ENCODE measurements at places on chromosomes 3 and 15.

GRCh38 chr3:194019398-194020165 lies 116.4 kb upstream of the HES1 start:
- DNase-seq, result no peak

- DNase-seq, result no peak
These were observed 39.3 kb downstream of the FGD5 start for GRCh38 chr3:14858105-14858504.

DNA sequence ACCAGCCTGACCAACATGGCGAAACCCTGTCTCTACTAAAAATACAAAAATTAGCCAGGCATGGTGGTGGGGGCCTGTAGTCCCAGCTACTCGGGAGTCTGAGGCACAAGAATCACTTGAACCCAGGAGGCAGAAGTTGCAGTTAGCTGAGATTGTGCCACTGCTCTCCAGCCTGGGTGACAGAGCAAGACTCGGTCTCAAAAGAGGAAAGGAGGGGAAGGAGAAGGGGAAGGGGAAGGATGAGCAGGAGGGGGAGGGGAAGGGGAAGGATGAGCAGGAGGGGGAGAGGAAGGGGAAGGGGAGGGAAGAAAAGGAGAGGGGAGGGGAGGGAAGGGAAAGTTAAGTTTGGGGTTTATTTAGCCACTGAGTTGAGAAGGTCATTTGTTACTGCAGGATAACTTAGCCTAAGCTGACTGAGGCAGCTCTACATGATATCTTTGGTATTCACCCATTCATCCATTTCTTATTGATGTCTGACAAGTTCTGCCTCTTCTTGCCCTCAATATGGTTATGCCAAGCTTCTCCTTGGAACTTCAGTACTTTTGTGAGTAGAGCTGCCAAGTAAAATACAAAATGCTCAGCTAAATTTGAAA lies 15.9 kb upstream of the ABHD2 start:
- DNase-seq, result no peak

DNA sequence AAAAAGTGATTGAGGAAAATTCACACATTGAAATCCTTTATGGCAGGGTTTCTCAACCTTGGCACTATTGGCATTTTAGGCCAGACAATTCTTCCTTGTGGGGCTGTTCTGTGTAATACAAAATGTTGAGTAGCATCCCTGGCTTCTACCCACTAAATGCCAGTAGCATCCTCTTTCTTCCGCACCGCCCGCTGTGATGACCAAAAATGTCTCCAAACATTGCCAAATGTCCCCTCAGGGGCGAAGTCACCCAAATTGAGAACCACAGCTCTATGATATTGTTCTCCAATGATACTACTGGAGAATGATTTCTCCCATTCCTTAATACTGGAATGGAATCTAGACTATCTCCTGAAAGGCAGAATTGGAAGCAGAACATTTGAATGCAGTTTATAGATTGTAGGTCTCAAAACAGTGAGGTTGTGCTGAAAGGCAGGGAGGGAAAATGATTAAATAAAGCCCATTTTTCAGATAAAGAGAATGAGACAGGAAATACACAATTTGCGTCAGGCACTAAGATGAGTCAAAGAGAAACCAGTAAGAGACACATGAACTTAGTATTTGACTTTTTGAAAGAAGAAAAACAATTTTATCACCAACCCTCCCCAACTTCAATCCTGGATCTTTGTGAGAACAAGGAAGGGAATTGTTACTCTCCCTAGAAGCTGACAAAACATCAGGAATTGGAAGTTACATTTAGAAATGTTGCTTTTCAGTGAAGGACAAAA lies 101.6 kb upstream of the TNIK start:
- no peak for DNase-seq

DNA sequence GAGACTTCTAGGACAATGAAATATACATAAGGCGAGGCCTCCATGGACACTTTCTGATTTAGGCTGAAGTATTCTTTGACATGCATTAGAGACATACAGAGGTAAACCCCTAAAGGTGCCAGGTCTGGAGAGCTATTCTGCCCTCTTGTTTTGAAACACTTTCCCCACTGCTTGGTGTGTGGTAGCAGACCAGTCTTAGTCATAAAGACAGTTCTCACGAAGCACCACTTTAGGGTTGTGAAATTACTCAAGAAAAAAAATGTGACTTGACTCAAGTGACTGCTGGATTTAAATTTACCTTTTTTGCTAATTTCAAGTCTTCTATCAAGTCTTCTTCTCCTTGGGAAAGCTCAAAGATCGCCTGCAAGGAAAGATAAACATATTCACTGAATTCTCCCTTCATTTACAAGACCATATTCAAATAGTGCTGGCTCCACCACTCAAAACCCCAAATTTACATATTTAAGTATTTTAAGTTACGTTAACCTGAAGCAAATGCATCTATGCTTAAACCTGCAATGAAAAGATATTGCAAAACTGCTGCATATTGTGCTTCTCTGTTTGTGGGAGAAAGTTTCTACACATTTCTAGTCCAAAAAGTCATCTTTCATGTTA lies 48.4 kb downstream of the ARHGEF3 start:
- DNase-seq, result no peak

DNA sequence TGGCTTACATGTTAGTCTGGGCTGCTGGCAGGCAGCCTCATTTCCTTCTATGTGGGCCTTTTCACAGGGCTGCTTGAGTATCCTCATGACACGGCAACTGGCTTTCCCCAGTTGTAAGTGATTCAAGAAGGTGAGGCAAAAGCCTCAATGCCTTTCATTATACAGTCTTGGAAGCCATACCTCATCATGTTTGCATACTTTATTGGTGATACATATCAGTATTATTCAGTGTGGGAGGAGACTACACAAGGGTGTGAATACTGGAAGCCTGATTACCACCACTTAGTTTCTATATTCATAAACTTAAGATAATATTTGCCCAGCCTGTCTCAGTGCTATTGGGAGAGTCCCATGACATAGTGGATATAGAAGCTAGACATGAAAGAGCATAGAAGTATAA lies 346.8 kb downstream of the SOX2 start:
- DNase-seq, result no peak

GRCh38 chr3:193850084-193850619 lies 257.1 kb downstream of the OPA1 start:
- no peak for DNase-seq

DNA sequence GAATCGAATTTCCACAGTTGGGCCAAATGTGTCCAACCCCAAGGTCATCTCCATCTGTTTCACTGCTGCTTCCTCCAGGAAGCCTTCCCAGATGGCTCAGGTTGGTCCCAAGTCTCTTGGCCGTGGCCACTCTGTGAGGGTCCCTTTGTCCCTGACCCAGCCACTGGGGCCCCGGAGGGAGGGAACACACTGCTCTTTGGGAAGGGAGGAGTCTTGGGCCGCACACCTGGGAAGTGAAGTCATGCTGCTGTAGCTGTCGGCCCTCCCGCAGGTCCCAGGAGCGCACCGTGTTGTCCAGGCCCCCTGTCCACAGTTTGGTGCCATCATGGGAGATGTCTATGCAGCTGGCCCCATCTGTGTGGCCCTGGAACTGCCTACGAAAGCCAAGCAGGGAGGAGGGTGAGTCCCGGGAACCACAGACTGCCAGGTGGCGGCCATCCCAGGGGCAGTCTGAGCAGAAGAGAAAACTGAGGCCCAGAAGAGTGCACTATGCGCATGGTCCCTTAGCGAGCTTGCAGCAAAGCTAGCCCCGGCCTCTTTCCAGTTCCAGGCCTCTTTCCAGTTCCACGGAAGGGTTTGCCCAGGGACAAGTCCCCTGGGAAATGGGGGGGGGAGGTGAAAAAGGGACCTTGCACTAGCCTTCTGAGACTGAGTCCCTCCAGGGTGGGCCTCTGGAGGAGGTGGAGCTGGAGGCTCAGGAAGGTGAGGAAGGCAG lies 44.6 kb downstream of the TLE3 start:
- no peak for DNase-seq

GRCh38 chr15:88605189-88606069 lies 15.7 kb upstream of the AEN start:
- DNase-seq, result peak; percentile 29

DNA sequence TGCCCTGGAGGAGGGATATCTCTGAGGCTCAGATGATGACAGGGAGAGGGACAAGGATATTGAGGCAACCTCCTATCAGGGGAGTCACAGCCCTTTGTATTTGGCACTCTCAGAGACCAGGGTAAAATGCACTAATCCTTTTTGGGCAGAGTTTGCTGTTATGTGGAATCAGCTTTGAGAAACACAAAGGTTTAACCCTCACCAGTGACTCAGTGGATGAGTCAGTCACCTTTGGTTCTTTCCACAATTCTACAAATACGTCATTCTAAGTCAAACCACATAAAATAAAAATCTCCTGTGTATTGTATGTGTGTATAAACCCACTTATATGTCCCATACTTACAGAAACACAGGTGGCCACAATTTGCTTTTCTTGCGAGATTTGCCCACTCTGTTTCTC lies 5.1 kb downstream of the LSAMP start:
- DNase-seq, result no peak

- no peak for DNase-seq
These were observed 57.1 kb upstream of the POU1F1 start for GRCh38 chr3:87333393-87333892.

DNA sequence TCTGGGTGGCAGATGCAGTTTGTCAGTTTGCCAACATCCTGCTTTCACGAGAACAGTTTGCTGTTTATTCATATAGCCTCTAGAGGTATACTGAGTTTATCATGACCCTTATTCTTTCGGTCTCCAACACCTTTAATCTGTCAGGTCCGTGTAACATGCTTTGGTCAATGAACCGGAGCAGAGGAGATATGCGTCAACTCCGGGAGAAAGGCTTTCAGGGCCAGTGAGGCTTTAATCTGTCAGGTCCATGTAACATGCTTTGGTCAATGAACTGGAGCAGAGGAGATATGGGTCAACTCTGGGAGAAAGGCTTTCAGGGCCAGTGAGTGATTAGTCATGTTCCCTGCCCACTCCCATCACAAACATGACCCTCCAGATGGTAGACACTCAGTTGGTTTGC lies 16.9 kb upstream of the GPD1L start:
- DNase-seq, result no peak

All from NCI-H187 (cell line).